Adrenal gland (tissue), 19 donors: ENCODE measurements at places on chromosomes 4 and X. TPM values are rescaled to one million over a fixed set of nuclear protein-coding genes. Genes with fewer than 3 reads are reported as not detected.
A peak's percentile ranks its signal among the peaks of the same experiment; 100 is the strongest.

- no peak for DNase-seq
Observed at GRCh38 chr4:35506161-35506560, 738.2 kb downstream of the ARAP2 start.

- DNase-seq: no peak
Observed at GRCh38 chr4:4663028-4663427, 121.2 kb upstream of the STX18 start.

DNA sequence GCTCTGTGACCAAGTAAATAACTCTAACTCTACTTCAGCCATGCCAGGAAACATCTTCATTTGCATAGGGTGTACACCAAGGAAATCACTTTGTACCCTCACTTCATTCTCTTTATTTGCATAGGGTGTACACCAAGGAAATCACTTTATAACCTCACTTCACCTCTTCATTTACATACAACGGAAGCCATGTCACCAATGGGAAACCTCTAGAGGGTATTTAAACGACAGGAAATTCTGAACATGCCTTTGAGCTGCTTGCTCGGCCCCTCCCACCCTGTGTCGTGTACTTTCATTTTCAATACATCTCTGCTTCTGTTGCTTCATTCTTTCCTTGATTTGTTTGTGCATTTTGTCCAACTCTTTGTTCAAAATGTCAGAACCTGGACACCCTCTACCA is 848.1 kb upstream of the FRG1 start:
- peak; percentile 4 for DNase-seq

GRCh38 chrX:67104982-67105757 is 438.7 kb upstream of the AR start:
- DNase-seq: peak; percentile 58

GRCh38 chr4:94410678-94411206 is 41.0 kb upstream of the PDLIM5 start:
- DNase-seq: peak; percentile 45

The EPGN gene
- total RNA-seq: not detected

GRCh38 chr4:38560768-38561558 is 103.0 kb upstream of the KLF3 start:
- no peak for DNase-seq

The MAGEH1 gene
- 47.9 TPM for total RNA-seq

DNA sequence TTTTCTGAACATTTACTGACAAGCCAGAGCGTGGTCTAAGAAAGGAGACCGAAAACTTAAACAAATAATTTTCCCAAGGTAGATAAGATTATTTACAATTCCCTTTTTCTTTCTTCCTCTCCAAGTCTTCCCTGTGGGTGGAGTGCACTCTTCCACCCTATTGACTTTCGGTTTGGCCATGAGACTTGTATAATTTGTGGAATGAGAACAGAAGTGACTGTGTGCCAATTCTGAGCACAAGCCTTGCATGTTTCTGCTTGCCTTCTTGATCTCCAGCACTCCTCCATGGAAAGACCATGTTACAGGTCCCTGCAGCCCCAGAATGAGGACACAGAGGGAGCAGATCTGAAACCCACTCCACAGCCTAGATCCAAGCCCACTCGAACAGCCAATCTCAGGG is 150.0 kb upstream of the HPGD start:
- DNase-seq: no peak

The SASH3 gene
- 1.1 TPM for total RNA-seq

DNA sequence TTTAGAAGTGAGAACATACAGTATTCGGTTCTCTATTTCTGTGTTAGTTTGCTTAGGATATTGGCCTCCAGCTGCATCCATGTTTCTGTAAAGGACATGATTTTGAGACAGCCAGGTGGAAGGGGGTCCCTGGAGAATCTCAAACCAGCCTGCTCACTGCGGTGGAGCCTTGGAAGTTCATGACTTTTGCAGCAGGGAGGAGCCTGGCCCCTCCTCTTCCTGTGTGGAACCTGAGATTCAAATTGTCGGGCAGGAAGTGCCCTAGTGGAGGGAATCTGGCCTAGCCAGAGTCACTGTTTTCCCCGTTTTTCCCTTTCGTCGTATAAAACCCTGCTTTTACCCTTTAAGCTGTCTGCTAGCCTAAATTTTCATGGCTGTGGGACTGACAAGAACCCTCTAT is 762.6 kb downstream of the PCDH18 start:
- DNase-seq: no peak

The PRR32 gene
- total RNA-seq: not detected

GRCh38 chrX:20063716-20064351 is 52.9 kb downstream of the MAP7D2 start:
- DNase-seq: no peak

DNA sequence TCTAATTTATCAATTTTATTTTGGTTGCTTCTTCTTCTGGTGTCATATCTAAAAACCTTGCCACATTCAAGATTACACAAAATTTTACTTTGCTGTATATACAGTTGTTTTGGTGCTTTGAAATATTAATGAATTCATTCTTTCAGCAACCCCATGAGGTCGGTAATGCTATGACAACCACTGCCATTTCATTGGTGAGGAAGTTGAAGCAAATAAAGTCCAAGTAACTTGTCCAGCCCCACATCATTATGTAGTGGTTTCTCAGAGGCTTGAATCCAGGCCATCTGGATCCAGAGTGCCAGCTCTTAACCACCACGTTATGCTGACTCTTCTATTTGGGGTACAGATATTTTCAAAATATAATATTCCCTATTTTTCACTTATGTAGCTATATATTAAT is 42.2 kb downstream of the UGT2A3 start:
- DNase-seq: no peak

DNA sequence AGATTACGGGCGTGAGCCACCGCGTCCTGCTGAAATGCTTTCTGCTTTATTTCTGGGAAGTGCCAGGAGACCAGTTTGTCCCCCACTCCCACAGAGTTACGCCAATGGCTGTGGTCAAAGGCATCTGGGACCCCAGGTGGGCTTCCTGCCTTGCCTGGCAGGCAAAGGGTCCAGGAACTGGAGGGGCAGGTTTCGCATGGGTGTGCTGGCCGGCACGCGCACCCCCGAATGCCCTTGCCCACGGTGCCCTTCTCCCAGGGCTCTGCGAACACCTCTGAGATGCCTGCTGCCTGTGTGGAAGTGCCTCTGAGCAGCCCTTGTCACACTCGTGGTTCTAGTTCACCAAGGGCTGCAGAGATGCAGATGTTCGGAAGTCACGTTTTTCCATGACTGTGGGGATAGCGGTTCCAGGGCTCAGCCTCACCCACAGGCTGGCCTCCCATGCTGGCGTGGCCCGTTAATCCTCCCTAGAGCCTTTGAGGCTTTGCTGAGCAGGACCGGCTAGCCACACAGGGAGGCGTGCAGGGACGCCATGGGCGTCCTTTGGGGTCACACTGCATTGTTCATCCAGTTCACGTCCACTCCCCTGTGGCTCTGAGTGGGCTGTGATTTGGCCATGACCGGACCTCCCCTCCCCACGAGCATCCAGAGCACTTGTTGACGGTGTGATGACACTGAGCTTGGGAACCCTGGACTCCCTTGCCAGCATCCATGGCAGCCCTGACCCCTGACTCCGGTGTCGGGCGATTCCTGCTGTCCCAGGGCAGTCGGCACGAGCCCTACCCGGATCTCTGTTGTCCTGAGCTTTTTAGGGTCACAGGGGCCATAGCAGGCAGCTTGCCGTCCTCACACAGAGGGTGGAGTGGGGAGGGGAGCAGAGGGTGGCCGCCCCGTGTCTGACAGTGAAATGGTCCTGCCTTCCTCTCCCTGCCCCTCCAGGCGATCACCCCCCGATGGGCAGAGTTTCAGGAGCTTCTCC is 12.7 kb upstream of the ADD1 start:
- no peak for DNase-seq
